ENCODE measurements at places on chromosomes 6 and 20.

- DNase-seq: no peak
Measured at GRCh38 chr20:52864916-52865605, 107.1 kb upstream of the TSHZ2 start.

DNA sequence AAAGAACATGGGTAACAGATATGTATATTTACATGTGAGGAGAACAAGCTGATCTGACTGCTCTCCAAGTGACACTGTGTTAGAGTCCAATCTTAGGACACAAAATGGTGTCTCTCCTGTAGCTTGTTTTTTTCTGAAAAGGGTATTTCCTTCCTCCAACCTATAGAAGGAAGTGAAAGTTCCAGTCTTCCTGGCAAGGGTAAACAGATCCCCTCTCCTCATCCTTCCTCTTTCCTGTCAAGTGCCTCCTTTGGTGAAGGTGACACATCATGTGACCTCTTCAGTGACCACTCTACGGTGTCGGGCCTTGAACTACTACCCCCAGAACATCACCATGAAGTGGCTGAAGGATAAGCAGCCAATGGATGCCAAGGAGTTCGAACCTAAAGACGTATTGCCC is 5.2 kb downstream of the HFE start:
- DNase-seq: no peak

DNA sequence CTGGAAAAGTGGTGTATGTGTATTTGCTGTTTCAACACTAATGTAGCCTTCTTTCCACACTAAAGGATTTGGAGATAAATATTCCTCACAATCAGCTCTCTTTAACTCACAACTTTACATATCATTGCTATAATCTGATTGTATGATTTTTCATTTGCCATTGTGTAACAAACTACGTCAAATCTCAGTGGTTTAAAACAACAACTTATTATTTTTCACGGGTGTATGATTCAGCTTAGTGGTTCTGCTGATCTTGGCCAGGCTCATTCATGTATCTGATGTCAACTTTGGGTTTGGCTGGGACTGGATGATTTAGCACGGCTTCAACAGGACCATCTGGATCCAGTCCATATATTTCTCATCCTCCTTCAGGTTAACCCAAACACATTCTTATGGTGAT is 55.4 kb upstream of the TMX4 start:
- no peak for DNase-seq

DNA sequence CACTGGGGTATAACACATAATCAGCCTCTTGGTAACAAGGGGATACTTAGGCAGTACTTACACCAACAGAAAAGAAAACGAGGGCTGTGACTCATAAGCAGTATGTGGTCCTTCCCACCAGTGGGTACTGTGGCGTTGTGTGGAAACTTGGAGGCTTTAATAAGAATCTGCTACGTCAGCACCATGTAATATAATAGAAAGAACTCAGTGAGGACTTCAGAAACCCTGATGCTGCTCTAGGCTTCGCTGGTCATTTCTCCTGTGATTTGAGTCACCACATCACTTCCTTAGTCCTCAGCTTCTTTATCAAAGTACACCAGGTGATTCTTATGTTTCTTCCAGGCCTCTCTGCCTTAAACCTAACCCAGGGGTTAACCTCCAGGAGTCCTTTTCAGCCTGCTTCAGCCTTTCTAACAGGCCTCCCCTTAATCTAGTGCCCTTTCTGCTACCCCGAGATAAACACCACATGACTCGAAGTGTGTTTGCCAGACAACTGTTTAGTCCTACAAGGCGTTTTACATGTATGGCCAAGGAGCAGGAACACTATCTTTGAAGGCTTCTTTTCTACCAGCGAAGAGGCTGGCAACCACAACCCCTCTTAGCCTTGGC is 68.5 kb downstream of the FYN start:
- DNase-seq: peak; percentile 74

GRCh38 chr6:170099387-170099786 is 191.5 kb downstream of the DLL1 start:
- no peak for DNase-seq

DNA sequence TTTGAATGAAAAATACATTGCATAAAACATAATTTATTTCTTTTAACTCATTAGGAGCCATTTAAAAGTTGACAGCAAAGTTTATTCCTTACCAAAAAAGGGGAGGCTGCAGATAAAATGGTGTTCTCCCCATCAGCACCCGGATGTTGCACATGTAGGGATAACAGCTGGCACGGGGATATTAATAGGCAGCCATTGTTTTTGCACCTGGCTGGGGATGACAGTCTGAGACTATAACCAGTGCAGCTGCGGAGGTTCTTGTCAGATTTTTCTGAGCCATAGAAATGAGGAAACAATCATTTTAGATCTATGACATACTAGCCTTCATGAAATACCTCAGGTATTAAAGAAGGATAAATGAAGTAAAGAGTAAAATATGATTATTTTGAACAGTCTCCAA is 20.1 kb upstream of the HECA start:
- no peak for DNase-seq

DNA sequence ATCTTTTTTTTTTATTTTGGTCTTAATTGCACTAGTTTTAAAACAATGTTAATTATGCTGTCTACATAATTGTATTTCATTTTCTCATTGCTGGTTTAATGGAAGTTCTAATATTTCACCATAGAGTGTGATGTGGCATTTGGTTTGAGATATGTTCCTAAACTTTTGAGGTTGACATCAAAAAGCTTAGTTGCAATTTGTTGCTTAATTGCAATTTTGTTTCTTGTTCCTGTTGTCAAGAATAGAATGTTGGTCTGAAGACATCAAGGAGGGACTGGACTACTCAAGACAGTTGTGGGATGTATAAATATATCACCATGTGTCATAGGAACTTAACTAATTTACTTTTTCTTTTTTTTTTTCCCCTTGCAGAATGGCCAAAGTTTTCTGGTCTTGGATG is 12.5 kb downstream of the HSF2 start:
- no peak for DNase-seq

GRCh38 chr6:21019614-21020013 is 485.4 kb downstream of the CDKAL1 start:
- DNase-seq: no peak

GRCh38 chr20:60100780-60101179 is 142.6 kb downstream of the CDH26 start:
- no peak for DNase-seq

- DNase-seq: no peak
Measured at GRCh38 chr6:6434151-6434550, 113.7 kb upstream of the F13A1 start.

Data from activated naive CD4-positive, alpha-beta T cell treated with Interleukin-2 at 50 U/mL for 16 hours (primary cell).